ENCODE measurements at places on chromosomes 2 and 18.

DNA sequence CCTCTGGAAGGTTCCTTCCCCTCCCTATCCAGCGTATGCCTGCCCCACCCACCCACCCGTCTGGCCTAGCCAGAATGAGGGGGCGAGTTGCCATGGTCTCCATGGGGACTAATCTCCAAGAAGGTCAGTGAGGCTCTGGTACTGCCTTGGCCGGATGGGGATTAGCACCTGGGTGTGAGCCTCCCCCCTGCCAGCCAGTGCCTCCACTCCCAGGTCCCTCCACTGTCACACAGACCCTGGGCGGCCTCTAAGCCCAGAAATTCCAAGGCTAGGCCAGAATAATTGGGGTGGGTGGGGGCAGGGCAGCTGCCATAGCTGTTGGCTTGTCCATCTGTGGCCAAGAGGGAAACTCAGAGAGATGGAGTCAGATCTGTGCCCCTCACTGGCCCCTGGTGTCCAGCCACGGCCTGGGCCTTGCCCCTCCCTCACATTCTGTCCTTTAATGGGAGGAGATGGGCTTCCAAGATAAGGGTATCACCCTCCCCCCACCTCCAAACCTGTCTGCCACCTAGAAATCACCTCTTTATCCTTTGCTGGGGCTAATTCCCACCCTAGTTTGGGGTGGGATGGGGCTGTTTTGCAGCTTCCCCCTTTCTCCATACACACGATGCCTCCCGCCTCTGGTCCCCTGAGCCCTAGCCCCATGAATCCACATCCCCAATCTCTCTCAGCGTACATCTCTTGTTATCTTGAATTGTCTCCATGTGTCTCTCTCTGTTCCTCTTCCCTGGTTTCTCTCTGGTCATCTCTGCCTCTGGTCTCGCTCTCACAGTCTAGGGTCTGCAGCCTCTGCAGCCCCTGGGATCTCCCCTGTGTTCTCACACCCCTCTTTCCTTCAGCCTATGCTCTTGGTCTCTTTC, 6.0 kb upstream of the CRYBA2 start:
- DNase-seq: no peak
- H3K4me1 ChIP-seq: peaks cover 20% of the 10 kb centered on the region
- H3K4me3 ChIP-seq: no peak overlapping the region
- no peak overlapping the region for H3K27ac ChIP-seq

DNA sequence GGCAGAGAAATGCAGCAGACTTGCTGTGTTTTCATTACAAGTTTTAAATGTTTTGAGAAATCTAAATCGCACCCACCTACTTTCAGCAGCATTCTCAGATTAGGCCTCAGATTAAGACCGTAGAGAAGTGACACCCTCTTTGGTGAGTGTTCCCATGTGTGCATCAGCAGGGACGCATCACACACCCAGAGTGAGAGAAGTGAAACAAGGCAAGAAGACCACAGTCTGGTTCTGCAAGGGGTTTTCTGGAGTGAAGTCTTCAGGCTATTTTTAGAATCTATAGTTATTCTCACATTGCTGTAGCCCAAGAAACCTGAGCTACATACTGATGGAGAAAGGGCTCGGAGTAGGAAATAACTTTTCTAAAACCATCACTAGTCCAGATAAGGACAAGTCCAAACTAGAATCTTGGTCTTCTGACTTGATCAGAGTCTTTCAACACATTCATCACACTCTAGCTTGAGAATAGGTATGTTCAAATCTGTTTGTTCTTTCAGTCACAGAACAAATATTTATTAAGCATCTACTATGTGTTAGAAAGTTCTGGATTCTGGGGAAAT, 1216.6 kb upstream of the PIK3C3 start:
- H3K36me3 ChIP-seq: no peaks in the 10 kb centered on the region
- DNase-seq: no peak
- H3K4me1 ChIP-seq: no peaks in the 10 kb centered on the region

GRCh38 chr2:226790431-226790830, 9.2 kb downstream of the IRS1 start:
- no peaks in the 10 kb centered on the region for H3K36me3 ChIP-seq
- no peaks in the 10 kb centered on the region for H3K27me3 ChIP-seq
- no peak overlapping the region for H3K4me3 ChIP-seq

DNA sequence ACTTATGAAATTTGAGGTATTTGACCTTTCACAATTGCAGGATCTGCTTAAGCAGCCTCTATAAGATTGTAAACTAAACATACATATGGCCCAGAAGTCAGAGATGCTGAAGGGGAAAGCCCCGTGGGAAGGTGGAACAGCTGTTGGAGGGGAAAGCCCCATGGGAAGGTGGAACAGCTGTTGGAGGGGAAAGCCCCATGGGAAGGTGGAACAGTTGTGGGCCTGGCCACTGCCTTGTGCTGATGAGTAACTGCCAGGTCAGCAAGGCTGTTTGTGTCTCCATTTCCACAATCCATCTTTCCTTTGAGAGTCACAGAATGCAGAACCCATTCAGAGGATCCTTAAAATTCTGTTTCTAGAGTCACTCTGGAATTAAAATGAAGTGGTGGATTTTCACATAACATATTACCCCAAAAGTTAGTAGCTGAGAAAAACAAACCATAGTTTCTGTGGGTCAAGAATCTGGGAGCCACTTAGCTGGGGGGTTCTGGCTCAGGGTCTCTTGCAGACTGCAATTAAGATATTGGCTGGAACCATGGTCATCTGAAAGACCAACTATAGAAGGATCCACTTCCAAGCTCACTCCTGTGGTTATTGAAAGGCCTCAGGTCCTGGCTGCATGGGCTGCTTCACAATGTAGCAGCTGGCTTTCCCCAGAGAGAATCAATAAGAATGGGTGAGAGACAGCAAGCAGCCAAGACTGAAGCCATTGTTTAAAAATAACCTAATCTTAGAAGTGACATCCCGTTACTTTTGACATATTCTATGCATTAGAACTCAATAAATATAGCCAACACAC, 86.6 kb upstream of the CAVIN2 start:
- no peak overlapping the region for H3K4me3 ChIP-seq
- no peaks in the 10 kb centered on the region for H3K4me1 ChIP-seq
- no peaks in the 10 kb centered on the region for H3K27me3 ChIP-seq
- H3K36me3 ChIP-seq: no peaks in the 10 kb centered on the region
- H3K27ac ChIP-seq: no peak overlapping the region

DNA sequence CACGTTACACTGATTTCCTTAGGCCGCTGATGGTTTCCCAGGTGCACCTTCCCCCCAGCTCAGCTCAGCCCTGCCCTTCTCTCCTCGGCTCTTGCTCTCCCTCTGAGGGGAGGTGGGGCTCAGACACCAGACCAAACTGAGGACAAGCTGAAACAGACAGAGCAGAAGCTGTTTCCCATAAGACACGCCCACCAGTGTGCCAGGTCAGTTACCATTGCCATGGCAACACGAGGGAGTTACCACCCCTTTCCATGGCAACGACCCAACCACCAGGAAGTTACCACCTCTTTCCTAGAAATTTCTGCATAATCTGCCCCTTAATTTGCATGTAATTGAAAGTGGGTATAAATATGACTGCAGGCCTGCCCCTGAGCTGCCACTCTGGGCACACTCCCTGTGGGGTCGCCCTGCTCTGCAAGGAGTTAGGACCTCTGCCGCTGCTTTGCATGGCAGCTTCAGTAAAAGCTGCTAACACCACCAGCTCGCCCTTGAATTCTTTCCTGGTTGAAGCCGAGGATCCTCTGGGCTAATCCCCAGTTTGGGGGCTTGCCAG, 120.9 kb upstream of the SMIM21 start:
- H3K27ac ChIP-seq: no peak overlapping the region
- H3K4me1 ChIP-seq: no peaks in the 10 kb centered on the region
- H3K27me3 ChIP-seq: no peaks in the 10 kb centered on the region
- H3K36me3 ChIP-seq: no peaks in the 10 kb centered on the region

DNA sequence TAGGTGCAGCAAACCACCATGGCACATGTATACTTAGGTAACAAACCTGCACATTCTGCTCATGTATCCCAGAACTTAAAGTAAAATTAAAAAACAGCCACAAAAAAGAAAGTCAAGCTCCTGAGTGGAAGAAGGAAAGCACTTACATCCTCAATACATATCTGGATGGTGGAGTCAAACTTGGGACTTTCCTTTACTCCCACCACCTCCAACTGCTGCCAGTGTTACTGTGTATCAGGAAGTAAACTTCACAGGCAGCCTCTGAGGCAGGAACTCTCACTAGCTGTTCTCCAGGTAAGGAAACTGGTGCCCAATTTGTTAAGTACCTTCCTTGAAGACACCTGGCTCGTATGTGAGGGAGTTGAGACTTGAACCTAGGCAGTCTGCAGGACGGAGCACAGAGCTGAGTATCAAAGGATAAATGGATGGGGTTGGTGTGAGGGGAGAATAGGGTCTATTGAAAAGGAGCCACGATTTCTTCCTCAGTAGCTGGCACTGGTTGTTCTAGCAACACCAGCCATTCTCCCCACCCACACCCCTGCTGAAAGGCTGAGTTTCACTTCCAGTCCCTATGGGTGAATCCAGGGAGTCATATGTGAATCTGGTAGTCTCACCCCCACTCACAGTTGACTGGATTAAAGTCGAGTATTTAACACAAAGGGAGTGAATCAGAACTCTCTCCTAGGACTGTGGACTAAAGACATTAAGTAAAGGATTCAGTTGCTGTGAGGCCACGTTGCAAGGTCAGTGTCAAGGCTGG, 50.0 kb upstream of the GPR39 start:
- no peak overlapping the region for H3K4me3 ChIP-seq
- no peaks in the 10 kb centered on the region for H3K27me3 ChIP-seq
- no peaks in the 10 kb centered on the region for H3K4me1 ChIP-seq
- H3K27ac ChIP-seq: no peak overlapping the region

GRCh38 chr2:150267651-150268415, 219.6 kb downstream of the RND3 start:
- H3K4me1 ChIP-seq: no peaks in the 10 kb centered on the region
- DNase-seq: no peak
- no peaks in the 10 kb centered on the region for H3K27me3 ChIP-seq

GRCh38 chr2:8357738-8358518, 323.9 kb upstream of the ID2 start:
- H3K4me1 ChIP-seq: no peaks in the 10 kb centered on the region
- DNase-seq: no peak
- no peaks in the 10 kb centered on the region for H3K27me3 ChIP-seq
- H3K36me3 ChIP-seq: no peaks in the 10 kb centered on the region
- no peak overlapping the region for H3K27ac ChIP-seq

GRCh38 chr18:57683470-57683869, 61.8 kb upstream of the NARS1 start:
- no peaks in the 10 kb centered on the region for H3K27me3 ChIP-seq
- no peaks in the 10 kb centered on the region for H3K4me1 ChIP-seq
- no peak overlapping the region for H3K4me3 ChIP-seq
- DNase-seq: no peak

DNA sequence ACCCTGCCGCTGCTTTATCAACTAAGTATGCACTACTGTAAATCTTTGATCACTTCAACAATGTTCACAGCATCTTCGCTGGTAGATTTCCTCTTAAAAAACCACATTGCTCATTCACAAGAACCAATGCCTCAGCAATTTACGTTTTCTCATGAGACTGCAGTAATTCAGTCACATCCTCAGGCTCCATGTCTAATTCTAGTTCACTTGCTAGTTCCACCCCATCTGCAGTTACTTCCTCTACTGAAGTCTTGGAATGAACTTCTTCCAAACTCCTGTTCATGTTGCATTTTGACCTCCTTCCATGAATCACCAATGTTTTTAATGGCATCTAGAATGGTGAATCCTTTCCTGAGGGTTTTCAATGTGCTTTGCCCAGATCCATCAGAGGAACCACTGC, 35.8 kb downstream of the PRELID3A start:
- H3K36me3 ChIP-seq: no peaks in the 10 kb centered on the region
- no peak overlapping the region for H3K27ac ChIP-seq

- no peak overlapping the region for H3K4me3 ChIP-seq
- no peaks in the 10 kb centered on the region for H3K27me3 ChIP-seq
- no peaks in the 10 kb centered on the region for H3K36me3 ChIP-seq
- peak; percentile 43 for DNase-seq
Observed at GRCh38 chr2:235432741-235433520, 60.9 kb upstream of the AGAP1 start.

DNA sequence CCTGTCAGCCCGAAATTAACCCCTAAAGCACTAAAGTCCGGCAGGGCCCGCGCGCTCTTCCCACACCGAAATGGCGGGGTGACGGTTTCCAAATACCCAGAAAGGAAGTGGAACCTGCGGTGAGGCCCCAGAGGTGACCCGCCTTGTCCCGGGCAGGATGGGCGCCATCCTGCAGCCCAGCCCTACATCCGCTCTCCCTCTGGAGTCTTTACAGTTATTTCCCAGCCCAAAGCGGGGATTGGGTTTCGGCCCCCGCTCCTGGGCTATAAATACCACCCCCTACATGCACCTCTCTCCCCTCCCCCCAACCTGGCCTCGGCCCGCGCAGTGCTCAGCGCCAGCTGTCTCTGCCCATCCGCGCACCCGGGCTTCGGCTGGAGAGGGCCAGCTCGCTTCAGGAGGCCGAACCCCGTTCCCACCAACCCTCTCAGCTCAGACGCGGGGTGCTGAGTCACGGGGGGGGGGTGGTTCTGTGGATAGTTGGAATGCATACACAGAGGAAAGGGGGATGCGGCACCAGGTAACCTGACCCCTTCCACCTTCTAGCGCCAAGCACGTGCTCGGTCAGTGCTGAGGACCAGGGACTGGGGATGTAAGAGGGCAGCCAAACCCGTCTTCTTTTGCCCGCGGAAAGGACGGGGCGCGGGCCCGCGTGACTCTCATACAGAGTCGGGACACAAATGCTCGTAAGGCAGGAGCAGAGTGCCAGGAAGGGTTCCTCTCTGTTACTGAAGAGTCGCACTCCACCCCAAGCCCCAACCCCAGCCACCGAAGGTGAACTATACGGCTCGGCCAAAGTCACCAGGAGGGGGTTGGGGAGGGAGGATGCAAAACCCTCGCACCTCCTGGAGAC, at the start of gene TUBA4B:
Gene TUBA4B (plus strand): TSS at position 344 of the 853 bp plus-strand sequence. CDS start 165 bp downstream, at position 509.
- H3K4me1 ChIP-seq: peaks cover 40% of the 10 kb centered on the region
- H3K27ac ChIP-seq: peak within 1 kb of the TSS; percentile 74
- H3K36me3 ChIP-seq: peaks cover 4% of the 10 kb centered on the region
- H3K4me3 ChIP-seq: peak within 1 kb of the TSS; percentile 71
- peak; percentile 43 for DNase-seq
- no peaks in the 10 kb centered on the region for H3K27me3 ChIP-seq

DNA sequence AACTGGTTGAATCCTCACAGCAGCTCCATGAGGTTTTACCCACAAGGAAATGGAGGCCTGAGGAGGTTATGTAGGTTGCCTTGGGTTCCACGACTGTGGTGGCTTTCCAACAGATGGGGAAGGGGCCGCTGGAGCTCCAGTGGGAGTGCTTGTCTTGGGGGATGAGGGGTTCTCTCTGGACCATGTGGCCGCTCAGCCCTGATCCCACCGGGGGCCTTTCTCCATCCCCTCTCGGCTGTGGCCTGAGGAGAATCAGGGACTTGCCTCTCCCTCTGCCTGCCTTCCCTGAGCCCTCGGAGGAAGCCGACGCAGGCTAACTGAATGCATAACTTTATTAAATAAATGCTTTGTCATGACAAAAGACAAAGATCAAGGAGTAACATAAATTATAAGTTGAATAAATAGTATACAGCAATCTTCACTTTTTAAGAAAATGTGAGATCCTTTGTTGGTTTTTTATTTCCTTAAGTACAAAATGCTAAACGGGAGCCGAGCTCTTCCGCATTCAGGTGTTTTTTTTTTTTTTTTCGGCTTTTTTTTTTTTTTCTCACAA, 23.5 kb downstream of the IGFBP5 start:
- H3K4me1 ChIP-seq: no peaks in the 10 kb centered on the region
- no peak for DNase-seq
- no peak overlapping the region for H3K4me3 ChIP-seq

Measured in adrenal gland (tissue), 19 donors.